Putamen (tissue), 1 donor: ENCODE measurements at places on chromosomes 5 and 9.

- no peak for DNase-seq
Observed at GRCh38 chr5:94870511-94871183, 252.2 kb downstream of the SLF1 start.

- no peak for DNase-seq
Observed at GRCh38 chr5:61719124-61719523, 387.1 kb downstream of the ZSWIM6 start.

GRCh38 chr5:87074934-87075541 lies 192.6 kb upstream of the RASA1 start:
- no peak for DNase-seq

- DNase-seq = no peak
Observed at GRCh38 chr5:66742896-66743247, 146.7 kb downstream of the MAST4 start.

- DNase-seq = no peak
Observed at GRCh38 chr9:123064716-123065115, 31.2 kb downstream of the GPR21 start.

GRCh38 chr5:159605585-159605984 lies 275.3 kb upstream of the IL12B start:
- DNase-seq = no peak

DNA sequence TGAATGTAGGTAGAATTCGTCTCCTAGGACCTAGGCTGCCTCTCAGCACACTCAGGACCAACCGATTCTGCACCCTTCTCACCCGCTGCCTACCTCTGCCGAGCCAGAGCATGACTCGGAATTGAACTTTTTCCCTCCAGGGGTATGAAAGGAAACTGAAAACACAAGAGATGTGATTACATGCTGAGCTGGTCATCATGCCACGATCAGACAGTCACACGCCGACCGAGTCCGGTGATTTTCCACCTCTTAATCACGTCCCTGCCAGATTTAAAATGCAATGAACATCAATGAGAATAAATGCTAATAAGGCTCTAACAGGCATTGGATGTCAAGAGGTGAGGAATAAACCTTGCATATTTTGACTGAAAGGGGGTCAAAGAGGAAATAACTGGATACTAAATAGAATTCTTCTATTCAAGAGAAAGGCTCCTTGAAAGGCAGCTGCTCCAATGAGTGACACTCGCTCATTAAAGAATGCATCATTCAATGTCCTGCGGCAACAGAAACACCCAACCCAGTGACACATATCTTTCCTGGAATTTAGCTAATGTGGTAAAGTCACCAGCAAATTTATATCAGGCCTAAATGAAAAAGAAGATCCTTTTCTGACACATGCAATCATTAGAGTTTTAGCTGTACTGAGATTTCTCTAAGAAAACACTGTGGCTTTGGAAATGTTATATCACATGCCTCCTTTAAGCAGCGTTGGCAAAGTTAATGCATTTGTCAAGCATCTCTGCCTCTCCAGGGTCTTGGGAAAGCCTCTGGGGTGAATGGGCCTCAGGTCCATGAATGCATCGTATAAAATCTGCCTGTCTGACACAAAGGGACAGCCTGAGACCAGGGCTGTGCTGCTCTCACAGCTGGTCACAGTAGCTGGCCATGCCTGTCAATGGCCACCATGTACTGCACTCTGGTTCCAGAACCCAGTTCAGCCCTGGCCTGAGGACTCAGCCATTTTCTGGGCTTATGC lies 128.7 kb downstream of the SPOCK1 start:
- DNase-seq = no peak
